ENCODE measurements at places on chromosomes 11 and 22.

DNA sequence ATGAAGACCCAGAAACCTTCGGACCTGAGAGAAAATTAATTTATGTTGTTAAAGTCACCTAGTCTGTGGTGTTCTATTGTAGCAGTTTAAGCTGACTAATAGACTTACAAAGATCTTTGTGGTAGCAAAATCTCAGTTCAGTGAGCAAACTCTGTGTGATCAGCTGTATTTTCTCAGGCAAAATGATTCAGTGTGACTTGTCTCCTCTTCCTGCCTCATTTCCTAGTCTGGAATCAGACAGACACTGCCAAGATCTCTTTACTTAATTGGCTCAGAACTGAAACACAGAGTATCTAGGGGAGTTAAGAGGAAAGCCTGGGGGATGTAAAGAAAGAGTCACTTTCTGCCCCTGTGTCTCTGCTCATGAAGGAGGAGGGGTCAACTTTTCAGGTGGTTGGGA, 564.7 kb downstream of the KCNA4 start:
- no peak for DNase-seq

DNA sequence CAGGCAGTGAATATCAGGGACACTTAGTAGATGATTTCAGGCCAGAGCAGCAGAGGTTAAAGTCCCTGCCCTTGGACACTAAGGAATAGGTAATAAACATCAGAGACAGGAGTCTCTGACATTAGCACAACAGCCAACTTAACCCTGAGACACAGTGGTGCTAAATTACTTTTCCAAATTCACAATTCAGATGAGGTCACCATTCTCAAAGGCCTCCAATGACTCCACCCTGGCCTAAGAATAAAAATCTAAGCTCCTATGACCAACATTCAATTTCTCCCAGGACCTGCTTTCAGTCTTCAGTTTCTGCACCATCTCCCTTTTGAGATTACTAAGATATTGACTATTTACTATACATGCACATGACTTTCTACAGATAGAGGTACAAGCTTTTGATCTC, 42.0 kb downstream of the BLID start:
- DNase-seq: no peak

DNA sequence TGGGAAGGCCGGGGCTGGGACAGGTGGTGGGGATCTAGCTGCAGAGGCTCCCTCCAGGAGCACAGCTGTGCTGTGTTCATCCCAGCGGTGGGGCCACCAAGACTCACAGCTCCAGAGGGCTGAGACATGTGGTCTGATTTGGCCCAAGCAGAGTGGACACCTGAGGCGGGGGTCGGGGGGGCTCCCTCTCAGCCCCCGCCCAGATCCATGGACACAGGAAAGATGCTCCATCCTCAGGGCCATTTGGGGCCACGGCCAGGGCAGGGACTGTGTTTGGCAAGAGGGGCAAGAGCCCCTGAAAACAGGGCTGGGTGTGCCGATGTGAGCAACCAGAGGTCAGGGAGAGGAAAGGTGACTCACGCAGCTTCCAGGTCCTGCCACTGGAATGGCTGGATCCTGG, 219.4 kb downstream of the BRD1 start:
- no peak for DNase-seq

DNA sequence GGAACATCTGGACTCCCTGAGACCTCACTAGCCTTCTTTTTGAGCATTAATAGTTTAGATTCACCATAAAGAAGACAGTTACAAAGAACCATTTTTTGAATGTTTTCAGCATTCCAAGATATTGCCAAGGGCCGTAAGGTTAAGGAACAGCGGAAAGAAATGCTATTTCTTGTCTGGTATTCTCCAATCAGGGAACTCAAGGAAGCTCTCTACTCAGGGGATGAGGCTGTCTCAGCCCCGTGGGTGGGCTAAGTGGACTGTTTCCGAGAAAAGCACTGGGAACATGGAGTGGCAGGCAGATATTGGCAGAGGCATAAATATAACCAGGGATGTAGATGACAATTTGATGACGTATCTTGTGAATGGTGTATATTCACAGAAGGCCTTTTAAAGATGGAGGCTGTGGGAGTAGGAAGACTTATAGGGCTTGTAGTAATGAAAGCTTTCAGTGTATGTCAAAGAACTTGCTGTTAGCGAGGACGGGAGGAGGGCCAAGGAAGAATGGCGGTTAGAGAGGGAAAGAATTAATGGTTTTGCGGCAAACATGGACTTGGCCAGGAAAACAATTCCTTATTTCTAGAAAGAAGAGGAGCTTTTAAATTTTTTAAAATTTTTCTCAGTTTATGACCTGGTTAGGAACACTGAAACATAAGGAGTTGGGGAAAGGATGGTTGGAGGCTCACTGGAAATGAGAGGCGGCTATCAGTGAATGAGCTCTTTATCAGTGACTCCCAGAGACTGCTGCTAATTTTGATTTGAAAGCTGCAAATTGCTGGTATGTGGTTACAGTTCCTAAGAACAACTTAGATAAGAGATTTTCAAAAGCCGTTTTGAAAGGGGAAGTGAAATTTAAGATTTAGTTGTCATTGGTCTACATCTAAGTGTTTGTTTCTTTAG, 64.6 kb downstream of the ST3GAL4 start:
- no peak for DNase-seq

DNA sequence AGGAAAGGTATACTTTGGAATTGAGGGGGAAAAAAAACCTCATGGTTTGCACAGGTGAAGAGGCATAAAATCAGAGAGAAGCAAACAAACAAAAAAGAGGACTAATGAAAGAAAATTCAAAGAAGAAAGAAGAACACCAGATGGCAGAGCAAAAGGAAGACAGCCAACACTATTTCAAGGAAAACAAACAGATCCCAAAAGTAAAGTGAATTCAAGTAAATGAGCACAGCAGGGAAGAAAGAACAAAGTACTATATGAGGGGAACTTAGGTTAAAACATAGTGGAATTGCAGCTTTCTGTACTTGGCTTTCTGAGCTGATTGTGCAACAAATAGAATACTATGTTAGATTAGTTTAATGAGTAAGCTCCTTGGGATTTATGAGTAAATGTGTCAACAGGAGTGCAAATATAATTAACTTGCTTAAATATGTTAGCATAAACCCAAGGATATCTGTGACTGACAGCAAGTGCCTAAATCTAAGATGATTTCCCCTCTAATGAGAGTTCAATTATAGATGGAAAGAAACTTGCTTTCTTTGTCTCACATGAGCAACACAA, 404.6 kb upstream of the CNTN5 start:
- DNase-seq: no peak

- DNase-seq: no peak
Measured at GRCh38 chr22:29148826-29149225, 56.9 kb upstream of the EMID1 start.

DNA sequence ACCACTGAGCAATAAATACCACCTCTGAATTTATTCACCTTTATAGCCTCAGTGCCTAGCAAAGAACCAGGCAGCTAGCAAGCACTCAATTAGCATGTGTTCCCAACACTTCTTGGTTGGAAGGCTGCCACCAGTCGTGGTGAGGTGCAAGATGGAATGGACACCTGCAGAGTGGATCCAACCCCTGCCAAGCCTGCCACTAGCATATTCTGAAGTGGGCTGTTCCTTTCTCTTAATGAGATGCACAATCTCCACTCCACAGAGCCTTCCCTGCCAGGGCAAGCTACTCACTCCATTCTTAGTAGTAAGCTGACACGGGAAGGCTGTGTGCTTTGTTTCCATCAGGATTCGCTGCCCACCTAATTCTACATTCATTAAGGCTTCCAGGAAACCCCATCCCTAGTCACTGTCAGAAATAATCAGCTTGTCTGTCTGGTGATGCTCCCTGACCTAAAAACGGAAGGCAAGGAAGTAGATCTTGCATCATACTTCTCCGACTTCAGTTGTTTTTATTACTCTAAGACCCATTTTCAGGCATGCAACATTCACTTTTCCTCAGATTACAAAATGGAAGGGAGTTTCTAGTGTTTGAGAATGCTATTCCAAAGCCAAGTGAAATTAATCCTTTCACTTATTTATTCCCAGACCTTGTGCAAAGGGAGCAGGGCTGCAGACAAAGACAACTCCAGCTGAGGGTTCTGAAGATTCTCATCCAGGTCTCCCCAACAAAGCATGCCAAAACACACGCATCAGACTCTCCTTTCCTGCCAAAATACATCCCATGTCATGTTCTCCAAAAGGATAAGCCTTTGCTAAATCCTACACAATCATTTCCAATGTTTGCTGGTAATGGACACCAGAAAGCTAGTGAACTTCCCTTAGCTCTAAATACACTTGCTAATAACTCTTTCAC, 128.0 kb downstream of the TENM4 start:
- no peak for DNase-seq

All from HFF-Myc (cell line).